NCI-H1436 treated with DMSO at 0.1 percent for 48 hours (cell line): ENCODE measurements at places on chromosomes 7 and 10.

DNA sequence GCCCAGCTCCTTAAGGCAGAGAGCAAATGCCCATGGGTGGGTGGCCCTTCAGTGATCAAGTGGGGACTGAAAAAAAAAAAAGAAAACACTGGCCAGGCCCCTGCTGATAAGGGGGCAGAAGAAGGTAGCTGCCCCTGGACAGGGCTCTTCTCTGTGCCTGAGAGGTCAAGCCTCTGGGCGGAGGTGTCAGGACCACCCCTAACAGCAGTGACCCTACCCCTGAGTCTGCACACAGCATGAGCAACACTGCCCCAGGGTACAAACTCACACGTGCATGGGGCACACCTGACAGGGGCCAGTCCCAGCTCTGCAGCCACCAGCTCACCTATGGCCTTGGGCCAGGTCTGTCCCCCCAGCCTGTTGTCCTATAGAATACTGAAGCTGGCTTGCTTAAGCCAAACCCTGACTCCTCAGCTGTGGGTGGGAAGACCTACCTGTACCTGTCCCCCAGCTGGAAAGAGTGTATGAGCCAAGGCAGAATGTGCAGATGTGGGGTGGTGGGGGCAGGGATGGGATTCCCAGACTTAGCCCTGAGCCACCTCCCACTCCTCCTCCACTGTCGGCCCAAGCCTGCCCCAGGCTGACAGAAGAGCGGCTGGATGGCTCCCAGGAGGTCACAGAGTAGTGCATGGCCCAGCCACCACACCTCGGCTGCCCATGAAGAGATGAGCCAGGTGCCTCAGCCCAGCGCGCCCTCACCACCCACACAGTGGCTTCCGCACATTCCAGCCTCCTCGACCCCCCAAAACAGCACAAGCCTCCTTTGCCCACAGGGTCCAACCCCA is 23.7 kb downstream of the KCNH2 start:
- DNase-seq: no peak

DNA sequence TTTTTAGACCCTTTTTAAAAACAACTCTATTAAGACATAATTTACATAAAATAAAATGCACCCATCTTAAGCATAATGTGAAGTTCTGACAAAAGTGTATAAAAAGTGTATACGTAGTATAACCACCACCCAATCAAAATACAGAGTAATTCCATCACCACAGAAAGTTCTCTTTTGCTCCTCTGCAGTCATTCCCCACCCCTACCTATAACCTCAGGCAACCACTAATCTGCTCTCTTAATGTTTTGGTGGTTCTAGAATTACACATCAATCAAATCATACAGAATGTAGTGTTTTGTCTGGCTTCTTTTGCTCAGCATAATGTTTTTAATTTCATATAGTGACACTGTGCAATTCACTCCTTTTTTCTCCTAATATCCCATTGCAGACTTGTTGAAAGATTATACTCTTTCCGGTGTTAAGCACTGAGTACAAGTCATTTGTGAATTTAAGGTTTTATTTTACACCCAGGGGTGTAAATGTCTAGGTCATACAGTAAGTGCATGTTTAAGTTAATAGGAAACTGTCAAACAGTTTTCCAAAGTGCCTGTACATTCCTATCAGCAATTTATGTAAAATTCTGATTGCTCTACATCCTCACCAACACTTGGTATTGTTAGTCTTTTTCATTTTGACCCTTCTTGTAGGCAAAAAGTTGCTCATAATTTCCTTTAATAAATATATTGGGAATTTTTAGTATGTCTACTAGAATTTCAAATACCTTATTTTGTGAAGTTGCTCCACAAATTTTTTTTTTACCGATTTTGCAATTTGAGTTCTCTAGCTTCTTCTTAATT is 86.3 kb downstream of the ZFAND4 start:
- no peak for DNase-seq

GRCh38 chr7:3760651-3761050 is 459.6 kb downstream of the SDK1 start:
- DNase-seq: no peak

DNA sequence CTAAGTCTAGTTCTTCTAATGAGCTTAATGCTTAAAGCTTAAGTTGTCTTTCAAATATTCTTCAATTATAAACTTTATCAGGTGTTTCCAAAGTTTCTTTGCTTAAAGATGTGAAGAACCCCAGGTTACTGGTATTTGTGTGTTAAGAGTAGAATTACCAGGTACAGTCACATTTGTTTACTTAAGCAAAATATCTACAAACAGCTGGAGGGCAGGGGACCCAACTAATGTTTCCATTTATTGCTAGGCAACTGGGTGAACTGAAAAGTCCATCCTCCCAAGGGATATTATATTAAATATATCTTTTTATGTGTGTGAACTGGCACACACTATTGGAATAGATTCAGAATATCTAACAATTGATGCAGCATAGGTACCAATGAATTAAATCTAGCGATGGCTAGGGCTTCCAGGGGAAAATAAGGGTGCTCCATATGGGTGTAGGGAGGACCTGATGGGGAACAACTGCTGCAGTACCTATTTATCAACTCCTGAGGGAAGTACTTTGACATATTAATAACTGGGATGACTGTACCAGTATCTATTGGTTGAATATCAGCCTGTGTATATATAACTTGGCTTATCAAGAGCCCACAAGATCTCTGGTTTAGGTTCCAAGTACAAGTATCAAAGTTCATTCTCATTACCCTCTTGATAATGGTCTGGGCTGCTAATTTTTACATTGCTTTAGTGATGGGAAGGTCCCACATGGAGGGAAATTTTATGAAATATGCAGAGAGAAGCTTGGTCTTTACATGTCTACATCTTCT is 10.3 kb upstream of the AGR3 start:
- no peak for DNase-seq

- no peak for DNase-seq
Measured at GRCh38 chr10:124717041-124717757, 27.0 kb downstream of the FAM53B start.

DNA sequence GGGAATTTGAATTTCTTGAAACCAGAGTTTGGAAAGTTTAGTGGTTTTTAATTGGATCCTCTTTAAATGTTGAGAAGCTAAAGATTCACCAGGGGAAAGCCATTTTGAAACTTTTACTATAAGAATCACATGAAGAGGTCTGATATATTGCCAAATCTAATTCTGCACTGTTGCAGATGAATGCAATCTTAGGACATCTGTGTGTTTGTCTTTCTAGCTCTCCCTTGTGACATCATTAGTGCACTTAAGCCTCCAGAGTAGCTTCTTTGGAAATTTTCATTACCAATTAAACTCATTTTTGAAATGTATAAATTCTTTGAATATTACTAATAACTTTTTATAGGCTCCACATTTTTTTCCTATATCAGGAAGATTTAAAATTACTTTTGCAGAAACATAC is 160.2 kb downstream of the BICC1 start:
- no peak for DNase-seq
